ENCODE measurements at places on chromosomes 5 and 9.

GRCh38 chr9:27572566-27572917 is 739 bp downstream of the C9orf72 start:
- DNase-seq, result no peak

GRCh38 chr5:135238622-135239452 is 160.2 kb downstream of the MACROH2A1 start:
- DNase-seq, result peak; percentile 38

GRCh38 chr5:172166030-172166826 is 21.8 kb downstream of the STK10 start:
- DNase-seq, result no peak

GRCh38 chr9:4371108-4371507 is 71.2 kb upstream of the GLIS3 start:
- DNase-seq, result no peak

GRCh38 chr5:116970318-116970717 is 395.7 kb upstream of the SEMA6A start:
- DNase-seq, result no peak

- DNase-seq, result no peak
Measured at GRCh38 chr9:72477930-72478518, 43.4 kb upstream of the TMC1 start.

Measured in coronary artery (tissue), 2 donors.